ENCODE measurements at places on chromosomes 1 and 21. TPM values are rescaled to one million over a fixed set of nuclear protein-coding genes. Genes with fewer than 3 reads are reported as not detected.
A peak's percentile ranks its signal among the peaks of the same experiment; 100 is the strongest.

Gene TAS1R1
- total RNA-seq, result not detected

Gene NECAP2
- 88.4 TPM for total RNA-seq

GRCh38 chr1:181044449-181044966 is 10.7 kb downstream of the MR1 start:
- DNase-seq, result no peak
- peak overlapping the region; percentile 36 for H3K27ac ChIP-seq
- no peak overlapping the region for H3K4me3 ChIP-seq

GRCh38 chr1:3530926-3531818 is 76.7 kb downstream of the ARHGEF16 start:
- peak overlapping the region; percentile 65 for H3K27ac ChIP-seq
- peak; percentile 63 for DNase-seq
- no peaks in the 10 kb centered on the region for H3K27me3 ChIP-seq
- H3K36me3 ChIP-seq, result no peaks in the 10 kb centered on the region

DNA sequence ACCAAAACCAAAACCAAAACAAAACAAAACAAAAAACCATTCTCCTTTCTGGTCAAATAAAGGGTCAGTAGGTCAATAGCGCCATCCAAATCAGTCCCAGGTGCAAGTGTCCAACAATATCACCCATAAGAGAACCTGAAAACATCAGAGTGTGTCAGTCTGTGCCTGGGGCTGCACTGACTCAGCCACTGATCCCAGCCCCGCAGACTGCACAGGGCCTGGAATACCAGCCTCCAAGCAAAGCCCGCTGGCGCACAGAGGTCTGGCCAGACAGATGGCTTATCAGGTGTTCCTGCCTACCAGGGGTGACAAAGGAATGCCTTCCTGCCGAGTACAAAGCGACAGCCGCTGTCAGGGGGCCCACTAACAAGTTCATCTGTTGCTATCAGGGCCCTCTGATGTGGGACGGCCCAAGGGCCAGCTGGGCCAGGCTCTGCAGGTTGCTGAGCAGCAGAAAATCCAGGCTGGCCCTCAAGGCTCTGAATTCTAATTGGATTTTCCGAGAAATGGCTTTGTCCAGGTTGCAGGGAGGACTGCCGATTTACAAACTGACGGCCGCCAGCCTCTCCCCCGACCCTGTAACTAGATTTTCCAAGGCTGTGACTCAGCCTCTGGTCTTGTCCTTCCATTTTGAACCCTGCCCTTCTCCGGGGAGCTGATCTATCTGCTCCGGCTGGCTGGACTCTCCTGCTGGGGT is 13.7 kb upstream of the TMEM51 start:
- no peak overlapping the region for H3K27ac ChIP-seq
- DNase-seq, result no peak
- peaks cover 38% of the 10 kb centered on the region for H3K27me3 ChIP-seq
- H3K4me3 ChIP-seq, result no peak overlapping the region
- no peaks in the 10 kb centered on the region for H3K36me3 ChIP-seq

- no peaks in the 10 kb centered on the region for H3K4me1 ChIP-seq
- H3K27me3 ChIP-seq, result no peaks in the 10 kb centered on the region
- H3K36me3 ChIP-seq, result no peaks in the 10 kb centered on the region
- no peak overlapping the region for H3K4me3 ChIP-seq
- H3K27ac ChIP-seq, result no peak overlapping the region
Measured at GRCh38 chr1:210483821-210484220, 155.1 kb downstream of the HHAT start.

All from activated B cell treated with CpG ODN at 0.5 μM for 24 hours (primary cell).